ENCODE measurements at places on chromosomes 2 and 18.

DNA sequence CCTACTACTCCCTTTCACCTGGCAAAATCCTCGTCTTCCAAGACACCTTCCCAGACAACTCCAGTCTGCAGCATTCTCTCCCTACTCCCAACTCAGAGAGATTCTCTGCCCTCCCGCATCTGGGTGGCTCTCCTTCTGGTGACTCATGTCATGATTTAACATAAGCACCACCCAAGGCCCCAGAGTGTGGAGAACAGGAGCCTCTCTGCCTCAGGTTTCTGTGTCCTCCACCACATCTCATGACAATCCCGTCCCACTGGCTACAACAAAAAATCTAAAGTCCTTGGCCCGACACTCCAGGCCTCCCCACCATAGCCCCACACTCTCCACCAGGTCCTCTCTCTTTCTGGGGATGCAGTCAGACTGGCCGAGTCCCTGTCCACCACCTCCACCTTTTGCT, 197.1 kb downstream of the BCL11A start:
- no peak for DNase-seq

DNA sequence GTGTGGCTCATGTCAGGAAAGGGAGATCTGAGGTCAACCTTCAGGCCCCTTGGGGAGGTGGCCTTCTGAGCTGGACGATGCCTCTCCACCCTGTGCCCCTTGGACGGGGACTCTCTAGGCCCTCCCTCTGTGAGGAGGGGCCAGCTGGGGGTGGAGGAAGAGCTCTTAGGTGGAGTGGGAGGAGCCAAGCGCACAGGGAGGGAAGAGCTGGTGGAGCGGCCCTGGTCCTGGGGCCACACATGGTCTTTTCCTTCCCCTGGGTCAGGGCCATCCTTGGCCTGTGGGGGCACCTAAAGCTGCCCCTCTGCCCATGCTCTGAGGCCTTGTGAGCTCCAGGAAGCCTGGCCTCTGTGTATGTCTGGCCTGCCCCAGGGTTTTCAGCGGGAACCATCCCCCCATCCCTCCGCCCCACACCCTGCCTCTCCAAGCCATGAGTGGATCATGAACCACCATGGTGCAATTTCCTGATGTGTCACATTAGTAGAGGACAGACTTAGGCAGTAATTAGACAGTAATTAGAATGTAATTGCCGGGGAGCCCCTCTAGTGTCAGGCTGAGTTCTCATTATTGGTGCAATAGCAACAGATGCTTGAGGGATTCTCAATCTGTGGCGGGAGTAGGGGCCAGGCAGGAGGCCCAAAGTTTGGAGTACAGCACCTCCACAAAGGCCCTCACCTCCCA, 63.0 kb downstream of the GLI2 start:
- DNase-seq = no peak

GRCh38 chr2:67755156-67755882, 307.5 kb downstream of the C1D start:
- DNase-seq = no peak

- DNase-seq = no peak
Observed at GRCh38 chr2:63950414-63950813, 68.8 kb downstream of the VPS54 start.

- DNase-seq = no peak
Observed at GRCh38 chr2:225602205-225602604, 202.7 kb downstream of the NYAP2 start.

- DNase-seq = no peak
Observed at GRCh38 chr2:143950704-143951103, 569.2 kb downstream of the ZEB2 start.

- no peak for DNase-seq
Observed at GRCh38 chr2:850429-850828, 100.2 kb upstream of the SNTG2 start.

DNA sequence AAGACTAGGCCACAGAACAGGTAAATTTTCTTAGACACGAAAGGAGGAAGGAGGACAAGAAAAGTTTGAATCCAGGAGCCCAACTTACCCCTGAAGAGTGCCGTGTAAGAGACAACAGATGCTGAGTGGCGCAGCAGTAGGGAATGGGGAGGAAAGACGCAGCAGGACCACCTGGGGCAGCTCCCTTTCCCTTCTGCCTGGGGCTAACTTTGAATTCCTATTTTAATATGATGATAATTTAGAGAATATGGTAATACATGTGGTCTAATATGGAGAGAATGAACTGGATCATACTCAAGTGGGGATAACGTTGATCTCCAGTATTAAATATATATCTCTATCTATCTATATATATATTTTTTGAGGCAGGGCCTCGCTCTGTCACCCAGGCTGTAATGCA, 69.3 kb downstream of the CLIP4 start:
- no peak for DNase-seq

DNA sequence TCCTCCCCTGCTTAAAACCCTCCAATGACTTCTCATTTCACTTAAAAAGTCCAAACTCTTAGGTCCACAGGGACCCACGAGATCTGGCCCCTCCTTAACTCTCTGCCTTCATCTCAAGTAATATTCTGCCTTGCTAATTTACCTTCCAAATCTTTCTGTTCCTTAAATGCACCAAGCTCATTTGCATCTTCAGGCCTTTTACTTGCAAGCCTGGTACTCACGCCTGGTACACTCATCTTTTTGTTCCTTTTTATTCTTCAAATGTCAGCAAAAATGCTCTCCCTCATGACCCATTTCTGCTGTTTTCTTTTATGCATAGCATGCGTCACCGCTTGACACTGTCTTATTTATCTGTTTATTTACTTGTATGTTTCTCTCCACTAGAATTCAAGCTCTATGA, 2.7 kb upstream of the WIPF1 start:
- no peak for DNase-seq

DNA sequence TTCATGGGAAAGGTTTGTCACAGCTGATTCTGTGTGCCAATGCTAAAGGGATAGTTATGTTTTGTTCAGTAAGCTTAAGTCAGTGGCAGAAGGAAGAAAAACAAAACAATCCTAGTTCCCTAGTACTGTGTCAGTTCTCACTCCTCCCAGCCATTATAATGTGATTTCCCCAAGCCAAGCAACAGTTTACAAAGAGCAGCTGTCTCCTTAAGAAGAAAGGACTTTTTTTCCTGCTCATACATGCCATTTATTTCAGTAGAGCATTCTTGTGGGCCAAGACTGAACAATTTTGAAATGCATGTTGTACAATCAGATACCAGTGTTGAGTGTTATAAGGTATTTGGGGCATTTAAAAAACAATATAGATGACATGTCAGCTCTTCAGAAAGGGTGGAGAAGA, 52.1 kb downstream of the NEMP2 start:
- peak; percentile 14 for DNase-seq

DNA sequence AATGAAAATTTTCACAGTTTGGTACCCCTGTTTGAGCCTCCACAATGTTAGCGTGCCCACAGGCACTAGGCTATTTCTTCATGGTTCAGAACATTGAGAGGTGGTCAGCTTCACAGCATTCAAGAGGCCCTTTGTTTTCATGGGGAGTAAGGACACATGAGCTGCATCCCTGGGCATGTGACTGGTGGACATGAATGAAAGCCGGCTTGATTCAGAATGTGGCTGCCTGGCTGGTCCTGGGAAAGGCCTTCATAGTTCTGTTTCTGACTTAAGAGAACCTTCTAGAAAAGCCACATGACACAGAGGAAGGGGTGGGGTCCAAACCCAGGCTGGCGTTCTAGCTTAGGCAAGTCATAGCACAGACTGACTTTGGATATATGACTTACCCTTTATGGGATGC, 420.6 kb downstream of the CMPK2 start:
- DNase-seq = no peak

DNA sequence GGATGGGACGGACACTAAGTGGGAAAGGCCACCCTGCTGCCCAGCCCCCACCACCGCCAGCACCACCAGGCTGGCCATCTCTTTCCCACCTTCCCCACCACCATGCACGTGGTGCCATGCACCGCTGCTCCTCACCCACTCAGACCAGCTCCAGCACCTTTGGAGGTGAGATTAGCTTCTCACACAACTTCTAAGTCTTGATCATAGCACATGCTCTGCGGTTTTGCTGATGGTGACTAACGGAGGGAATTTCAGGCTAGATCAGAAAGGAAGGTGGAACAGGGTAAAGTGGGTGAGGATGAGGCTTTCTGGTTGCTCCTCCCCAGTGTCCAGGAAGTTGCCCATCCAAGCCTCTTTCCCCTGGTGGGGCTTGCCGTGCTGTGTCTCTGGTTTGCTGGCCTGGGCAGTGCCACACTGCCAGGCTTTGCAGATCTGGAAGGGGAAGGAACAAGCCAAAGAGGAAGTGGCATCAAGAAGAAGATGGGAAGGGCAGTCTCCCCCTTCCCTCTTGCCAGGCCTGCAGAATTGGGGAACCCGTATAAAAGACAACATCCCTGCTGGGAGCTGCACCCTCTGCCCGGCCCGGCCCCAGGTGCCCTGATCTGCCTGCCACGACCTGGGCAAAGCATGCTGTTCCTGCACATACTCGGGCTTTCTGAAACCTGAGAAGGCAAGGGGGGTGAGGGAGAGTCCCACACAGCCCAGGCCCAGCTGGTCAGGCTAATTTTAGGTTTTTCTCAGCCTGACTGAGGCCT, 44.3 kb upstream of the CAB39 start:
- DNase-seq = peak; percentile 50

DNA sequence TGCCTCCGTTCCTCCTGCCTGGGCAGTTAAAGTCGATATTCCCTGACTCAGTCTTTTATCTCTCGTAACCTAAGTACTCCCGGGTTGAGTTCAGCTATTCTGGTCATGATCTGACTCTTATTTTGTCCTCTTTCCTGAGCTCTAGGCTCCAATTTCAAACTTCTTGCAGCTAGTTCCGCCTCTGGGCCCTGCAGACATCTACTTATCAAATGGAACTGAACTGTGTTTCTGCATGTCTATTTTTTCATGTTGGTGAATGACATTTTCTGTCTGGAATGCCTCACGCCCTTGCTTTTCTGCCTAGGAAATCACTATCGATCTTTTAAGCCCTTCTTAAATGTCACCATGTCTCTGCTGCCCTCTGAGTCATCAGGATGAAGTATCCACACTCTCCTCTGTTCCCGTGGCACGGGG, 101.5 kb downstream of the VAPA start:
- peak; percentile 49 for DNase-seq

DNA sequence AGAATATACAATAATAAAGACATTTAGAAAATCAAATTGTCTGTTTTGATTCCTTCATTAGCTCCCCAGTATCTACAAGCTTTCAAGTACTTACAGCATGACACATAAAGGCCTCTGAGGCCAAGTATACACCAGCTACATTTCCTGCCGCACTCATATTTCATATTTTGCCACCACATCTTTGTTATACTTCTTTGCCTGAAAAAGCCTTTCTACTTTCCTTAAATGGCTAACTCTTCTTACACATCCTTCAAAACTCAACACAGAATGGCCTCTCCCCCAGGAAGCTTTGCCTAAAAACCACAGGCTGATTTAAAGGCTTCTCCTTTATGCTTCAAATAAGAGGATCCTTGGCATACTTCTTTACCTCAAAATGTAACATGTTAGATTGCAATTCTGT, 4.5 kb downstream of the STK17B start:
- peak; percentile 92 for DNase-seq

DNA sequence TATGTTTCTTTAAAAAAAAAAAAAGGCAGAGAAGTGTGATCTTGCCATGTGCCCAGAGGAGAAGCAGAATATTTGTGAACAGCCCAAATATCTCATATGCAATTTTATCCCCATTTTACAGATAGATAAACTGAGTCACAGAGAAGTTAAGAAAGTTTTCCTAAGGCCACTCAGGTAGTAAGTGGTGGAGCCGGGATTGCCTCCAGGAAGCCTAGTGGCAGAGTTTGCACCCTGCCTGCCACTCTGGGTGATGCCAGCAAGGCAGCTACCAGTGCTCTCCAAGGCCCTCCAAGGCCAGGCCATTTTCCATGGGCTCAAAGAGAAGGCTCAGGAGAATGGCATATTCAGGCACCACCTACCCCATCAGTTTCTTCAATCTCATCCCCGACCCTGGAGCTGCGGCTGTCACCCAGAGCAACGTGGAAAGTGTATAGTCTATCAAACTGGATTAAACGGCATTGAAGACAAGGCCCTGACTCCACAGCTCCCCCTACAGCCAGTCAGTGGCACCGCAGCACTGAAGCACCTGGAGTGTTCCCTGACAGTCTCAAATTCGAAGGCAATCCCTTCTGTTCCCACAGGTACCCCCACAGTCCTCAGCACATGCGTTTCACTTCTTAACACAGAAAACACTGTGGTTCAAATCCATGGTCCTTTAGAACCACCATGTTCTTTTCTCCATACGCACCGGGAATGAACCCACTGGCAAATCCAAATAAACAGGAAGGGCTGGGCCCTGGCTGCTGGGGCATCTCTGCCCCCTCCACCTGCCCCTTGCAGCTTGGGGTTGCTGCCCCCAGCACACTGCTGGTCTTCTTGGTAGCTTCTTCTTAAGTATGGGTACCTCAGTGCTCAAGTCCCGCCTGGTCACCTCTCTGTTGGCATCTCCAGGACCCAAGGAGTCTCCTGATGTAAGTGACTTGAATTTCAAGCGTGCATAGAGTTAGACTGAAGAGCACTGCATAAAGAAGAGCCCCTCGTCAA, 175.3 kb downstream of the INHBB start:
- DNase-seq = peak; percentile 59

DNA sequence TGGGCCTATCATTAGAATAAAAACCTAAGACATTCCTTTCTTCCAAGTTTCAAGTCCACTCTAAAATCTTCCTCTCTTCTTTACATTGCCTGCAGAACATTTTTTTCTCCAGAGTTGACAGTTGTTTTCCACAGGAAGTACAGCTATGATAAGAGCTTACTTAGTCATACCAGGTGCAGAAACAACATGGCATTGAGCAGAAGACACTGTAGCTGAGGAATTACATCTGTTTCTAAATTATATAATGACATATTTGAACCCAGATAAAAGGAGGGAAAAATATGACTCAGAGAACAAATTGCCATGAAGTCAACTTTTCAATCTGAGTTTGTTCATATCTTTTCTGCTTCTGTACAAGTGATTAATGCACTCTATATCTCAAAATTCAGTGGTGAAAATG, 30.2 kb downstream of the CMPK2 start:
- peak; percentile 66 for DNase-seq

- DNase-seq = no peak
Observed at GRCh38 chr2:65429786-65430602, 2.4 kb downstream of the SPRED2 start.

- peak; percentile 26 for DNase-seq
Observed at GRCh38 chr2:197952540-197953202, 148.3 kb downstream of the PLCL1 start.

GRCh38 chr2:77778917-77779316, 256.7 kb upstream of the LRRTM4 start:
- no peak for DNase-seq

DNA sequence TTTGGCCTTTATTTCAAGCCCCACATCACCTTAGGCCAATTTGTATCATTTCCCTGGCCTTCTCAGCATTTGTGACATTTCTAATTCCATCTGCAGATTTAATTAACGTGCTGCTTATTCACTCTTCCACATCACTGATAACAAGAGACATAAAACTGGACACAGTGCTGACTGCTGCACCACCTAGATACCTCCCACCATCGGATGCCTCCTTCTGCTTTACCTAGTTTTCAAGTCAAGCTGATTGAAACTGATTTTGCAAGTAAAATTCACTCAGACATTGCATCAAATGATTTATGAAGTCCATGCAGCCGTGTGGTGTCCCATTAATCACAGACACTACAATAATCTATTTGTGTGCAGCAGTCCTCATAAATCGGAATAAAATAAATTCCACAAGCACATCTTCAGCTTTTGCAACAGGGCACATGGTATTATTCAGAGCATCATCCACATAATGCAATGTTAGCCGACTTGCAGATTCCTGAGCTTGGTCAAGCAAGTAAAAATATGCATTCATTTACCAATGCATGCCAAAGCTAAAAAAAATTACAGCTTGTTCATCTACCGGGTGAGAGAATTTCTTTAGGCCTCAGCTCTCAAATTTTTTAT, 15.9 kb upstream of the CRIM1 start:
- DNase-seq = peak; percentile 77
